MV-4-11 (cell line): ENCODE measurements at places on chromosomes 2 and 18.
A peak's percentile ranks its signal among the peaks of the same experiment; 100 is the strongest.

DNA sequence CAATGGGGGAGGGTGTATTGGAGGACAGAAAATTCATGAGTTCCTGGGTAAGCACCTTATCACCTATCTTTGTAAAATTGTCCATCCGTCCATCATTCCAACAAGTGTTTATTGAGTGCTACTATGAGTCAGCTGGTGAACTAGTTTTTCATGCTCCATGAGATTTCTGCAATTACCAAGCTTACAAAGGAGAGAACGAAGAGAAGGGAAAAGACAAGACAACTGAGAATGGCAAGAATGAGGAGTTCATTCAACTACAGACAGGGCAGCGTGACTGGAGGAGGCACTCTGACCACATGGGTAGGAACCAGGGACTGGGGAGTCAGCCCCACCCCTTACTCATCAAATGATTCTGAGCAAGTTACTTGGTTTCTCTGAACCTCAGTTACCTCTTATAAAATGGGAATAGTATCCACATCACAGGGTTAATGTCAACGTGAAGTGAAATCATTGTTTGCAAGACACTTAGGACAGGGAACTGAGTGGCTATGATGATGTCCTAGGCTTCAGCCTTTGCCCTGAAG is 18.6 kb upstream of the TXNDC2 start:
- no peak for DNase-seq

- DNase-seq: no peak
These were observed 335 bp downstream of the TRAK2 start for GRCh38 chr2:201450954-201451291.

DNA sequence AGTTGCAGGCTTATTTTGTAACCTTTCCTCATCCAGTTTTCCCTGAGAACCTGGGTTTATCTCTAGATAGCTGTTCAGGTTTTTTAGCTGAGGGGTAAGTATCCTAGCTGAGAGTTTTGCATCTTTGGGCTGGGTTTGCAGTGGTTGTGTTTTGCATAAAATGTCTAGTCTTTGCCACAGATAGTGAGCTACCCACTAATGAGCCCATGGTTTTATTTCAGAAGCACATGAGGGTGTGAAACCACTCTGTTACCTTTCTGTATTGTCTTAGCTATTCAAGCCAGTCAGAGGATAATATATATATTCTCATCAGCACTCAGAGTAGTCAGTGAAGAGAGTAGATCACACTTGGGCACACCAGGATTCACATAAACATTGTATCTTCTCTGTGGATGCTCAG is 24.6 kb upstream of the TXNDC2 start:
- DNase-seq: no peak

- DNase-seq: no peak
These were observed 772.6 kb upstream of the FAM98A start for GRCh38 chr2:34371711-34372110.

DNA sequence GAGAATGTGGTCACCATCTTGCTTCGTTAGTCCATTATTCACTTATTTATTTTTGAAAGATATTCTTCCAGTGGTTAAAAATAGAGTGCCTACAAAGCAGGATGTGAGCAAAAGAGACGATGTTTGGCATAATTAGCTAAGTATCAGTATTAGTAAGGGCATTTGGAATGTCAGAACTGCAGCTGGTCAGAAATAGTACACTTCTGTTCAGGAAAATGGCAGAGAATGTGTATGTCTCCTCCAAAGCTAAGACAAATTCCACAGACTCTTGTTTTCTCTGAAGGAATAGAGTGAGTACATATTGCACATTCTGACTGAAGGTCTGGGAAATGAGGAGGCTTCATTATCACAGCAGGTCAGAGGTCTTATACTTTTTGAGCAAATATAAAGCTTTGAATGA is 209.0 kb downstream of the L3MBTL4 start:
- no peak for DNase-seq

- no peak for DNase-seq
These were observed 268.2 kb upstream of the SKOR2 start for GRCh38 chr18:47519706-47520105.

GRCh38 chr2:192398236-192398635 is 203.5 kb upstream of the TMEFF2 start:
- DNase-seq: no peak

- DNase-seq: no peak
These were observed 167.3 kb upstream of the SRD5A2 start for GRCh38 chr2:31748041-31748440.

- DNase-seq: no peak
These were observed 57.9 kb upstream of the MSH2 start for GRCh38 chr2:47344890-47345589.

DNA sequence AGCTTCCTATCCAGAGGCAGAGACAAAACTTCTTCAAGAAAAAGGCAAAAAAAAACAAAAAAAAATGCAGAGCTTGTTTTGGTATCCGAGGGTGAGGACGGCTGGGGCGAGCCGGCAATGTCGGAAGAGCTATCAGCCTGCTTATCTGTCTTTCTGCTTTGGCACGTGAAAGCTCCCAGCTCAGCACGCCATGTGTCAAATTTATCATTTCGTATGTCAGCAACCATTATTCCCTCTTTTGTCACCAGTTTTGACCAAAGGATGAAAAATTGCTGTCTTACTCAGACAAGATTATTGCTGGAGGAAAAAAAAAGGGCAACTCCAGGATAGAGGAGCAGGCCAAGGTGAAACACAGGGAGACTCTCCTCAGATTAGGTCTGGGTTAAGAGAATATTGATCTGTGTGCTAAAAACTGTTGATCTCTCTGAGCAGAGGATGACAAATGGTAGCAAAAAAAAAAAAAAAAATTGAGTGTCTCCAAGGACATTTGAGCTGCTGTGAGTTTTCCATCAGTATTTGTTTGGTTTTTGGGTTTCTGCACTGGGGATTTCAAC is 532.0 kb upstream of the POU3F3 start:
- DNase-seq: no peak

DNA sequence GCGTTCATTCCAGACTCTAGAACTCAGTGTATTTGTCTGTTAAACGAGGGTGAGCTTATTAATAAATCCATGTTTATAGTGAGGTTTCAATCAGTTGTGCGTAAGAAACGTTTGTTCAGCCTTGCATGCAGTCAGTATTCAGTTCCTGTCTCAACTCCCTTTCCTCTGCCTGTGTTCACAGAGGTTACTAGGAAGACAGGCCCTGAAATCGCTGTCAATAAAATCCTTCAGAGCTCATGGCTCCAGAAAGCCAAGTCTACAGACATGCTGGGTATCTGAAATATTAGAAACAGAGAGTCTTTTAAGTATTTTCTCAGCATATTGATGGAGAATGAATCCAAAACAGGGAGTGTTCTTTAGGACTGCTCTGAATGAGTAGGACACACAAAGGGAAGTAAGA is 75.4 kb downstream of the KLF7 start:
- DNase-seq: no peak

- no peak for DNase-seq
These were observed 145.0 kb downstream of the ZNF407 start for GRCh38 chr18:74742573-74743243.

GRCh38 chr2:215136669-215137328 is 1.6 kb downstream of the ABCA12 start:
- DNase-seq: no peak

DNA sequence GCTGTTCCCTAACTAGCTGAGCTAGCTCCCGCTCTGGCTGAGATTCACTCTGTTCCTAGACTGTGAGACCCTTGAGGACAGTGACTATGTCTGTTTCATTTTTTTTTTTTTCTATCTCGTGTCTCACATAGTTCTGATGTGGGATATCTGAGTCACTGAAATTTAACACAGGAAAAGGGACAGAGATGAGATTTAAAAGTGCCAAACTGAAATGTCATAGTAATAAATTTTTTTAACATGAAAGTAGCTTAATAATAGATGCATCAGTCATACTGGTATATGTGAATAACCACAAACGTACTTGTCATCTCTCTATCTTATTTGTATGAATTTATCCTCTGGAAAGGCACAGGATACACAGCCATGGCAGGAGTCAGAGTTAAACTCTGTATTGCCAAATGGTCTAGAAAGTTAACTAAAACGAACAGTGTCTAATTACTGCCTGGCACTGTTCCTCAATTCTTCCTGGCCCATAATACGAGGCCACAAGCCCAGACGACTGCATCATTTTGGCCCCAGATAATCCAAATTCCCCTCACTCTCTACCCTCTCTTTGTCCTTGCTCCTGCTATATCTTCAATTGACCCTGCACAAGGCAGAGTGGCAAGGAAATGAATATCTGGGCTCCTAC is 87.5 kb downstream of the SATB2 start:
- no peak for DNase-seq

GRCh38 chr2:210072922-210073509 is 70.6 kb downstream of the RPE start:
- peak; percentile 45 for DNase-seq

GRCh38 chr2:226915846-226916360 is 80.0 kb downstream of the RHBDD1 start:
- no peak for DNase-seq

DNA sequence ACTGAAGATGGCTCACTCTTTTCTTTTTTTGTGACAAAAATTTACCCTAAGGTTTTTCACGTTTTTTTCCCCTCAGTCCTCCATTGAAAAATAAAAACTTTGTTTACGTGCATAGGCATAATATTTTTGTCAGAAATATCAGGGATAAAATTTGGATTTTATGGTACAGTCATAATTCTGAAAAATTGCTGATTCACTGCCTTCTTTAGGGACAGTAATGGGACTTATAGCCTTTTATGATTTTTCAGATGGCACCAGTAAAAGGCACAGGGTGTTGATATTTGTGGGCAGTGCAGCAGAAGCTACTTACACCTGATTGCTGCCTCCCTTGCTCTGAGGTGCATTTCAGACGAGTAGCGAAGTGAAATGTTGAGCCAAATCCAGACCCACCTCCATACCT is 139.4 kb upstream of the CDCA7 start:
- no peak for DNase-seq

GRCh38 chr2:200338692-200339091 is 32.2 kb downstream of the SPATS2L start:
- peak; percentile 31 for DNase-seq

DNA sequence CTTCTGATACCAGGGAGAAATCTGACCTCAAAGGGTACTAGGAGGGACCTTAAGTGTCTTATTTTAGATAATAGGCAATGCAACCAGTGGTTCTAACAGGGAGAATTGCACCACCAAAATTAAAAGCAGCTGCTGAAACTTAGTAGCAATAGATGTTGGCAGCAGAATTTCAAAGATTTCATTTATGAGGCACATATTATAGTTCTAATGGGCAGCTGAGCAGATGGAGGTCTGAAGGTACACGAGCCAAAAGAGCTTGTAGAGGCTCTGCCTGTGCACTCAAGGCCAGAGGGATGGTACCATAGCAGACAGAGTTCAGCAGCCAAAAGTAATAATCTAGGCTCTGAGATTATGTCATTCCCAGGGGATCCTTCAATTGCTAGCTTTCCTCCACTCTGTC is 87.3 kb upstream of the NCKAP5 start:
- DNase-seq: no peak

DNA sequence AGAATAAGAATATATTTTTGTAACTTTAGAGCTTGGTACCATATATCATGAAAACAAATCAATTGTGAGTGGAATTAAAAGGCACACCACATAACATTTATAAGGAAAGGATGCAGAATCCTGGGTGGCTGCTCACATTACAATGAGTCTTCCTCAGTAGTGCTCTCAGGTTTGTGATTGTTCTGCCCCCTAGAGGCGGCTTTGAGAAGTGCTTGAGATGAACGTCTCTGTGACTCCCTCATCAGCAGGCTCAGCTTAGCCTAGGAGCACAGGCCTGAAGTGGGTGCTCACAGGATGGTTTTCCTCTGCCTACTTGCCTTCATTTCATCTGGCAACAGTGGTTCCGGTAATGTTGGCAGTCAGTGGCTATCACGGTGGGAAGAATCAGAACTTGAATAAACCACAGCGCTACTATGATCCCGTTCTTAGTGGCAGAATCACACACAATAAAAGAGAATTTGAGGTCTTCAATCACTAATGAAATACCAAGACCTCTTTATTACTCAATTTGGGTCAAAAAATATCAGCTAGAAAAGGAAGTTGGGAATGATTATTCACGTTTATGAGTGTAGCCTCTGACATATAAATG is 38.1 kb upstream of the B4GALT6 start:
- DNase-seq: peak; percentile 66

DNA sequence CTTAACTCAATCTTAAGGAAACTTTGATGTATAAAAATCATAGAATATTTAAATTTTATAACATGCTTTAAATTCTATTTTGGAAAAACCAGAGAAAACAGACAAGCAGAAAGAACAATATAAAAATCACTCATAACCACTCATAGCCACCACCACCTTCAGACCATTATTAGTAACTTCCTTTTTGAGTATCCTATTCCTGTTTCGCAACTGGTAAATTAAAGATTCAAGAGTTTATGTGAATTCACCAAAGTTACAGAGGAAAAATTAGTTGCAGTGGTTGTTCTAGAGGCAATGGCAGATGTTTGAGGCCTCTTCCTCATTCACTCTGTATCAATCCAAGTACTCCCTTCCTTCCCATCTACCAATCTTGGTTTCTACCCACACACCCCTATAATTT is 49.3 kb upstream of the PROKR1 start:
- peak; percentile 45 for DNase-seq

GRCh38 chr18:37481072-37481471 is 84.5 kb downstream of the CELF4 start:
- DNase-seq: no peak

- DNase-seq: no peak
These were observed 90.5 kb upstream of the TACR1 start for GRCh38 chr2:75289771-75290170.

- peak; percentile 85 for DNase-seq
These were observed 62.2 kb downstream of the RBMS1 start for GRCh38 chr2:160431441-160431840.

GRCh38 chr2:100409975-100410647 is 7.4 kb downstream of the CHST10 start:
- DNase-seq: no peak

- DNase-seq: peak; percentile 43
These were observed 69.9 kb downstream of the RHOB start for GRCh38 chr2:20516646-20517341.

- DNase-seq: no peak
These were observed 356.8 kb upstream of the ST6GAL2 start for GRCh38 chr2:107242811-107243210.

- DNase-seq: no peak
These were observed 44.3 kb downstream of the LMAN2L start for GRCh38 chr2:96695602-96696001.

DNA sequence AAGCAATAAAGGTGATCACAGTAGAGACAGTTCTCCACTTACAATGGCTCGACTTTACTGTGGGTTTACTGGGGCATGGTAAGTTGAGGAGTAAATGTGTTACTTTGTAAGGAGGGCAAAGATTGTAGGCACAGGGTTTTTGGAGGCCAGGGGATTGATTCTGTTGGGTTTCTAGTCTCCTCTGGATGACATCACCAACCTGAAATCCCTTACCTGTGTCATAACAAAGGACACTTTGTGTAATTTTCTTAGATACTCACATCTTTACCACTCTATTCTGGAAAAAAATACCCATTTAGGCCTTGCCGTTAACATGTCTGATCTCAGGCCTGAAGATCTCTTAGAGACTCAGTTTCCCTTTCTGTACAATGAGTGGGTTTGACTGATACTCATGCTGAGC is 161.7 kb downstream of the GLI2 start:
- no peak for DNase-seq
